ENCODE measurements at places on chromosomes 11 and 22.

- DNase-seq = no peak
Measured at GRCh38 chr11:122293296-122294023, 177.4 kb upstream of the BLID start.

GRCh38 chr11:112156956-112157766 is 6.7 kb downstream of the IL18 start:
- DNase-seq = no peak

DNA sequence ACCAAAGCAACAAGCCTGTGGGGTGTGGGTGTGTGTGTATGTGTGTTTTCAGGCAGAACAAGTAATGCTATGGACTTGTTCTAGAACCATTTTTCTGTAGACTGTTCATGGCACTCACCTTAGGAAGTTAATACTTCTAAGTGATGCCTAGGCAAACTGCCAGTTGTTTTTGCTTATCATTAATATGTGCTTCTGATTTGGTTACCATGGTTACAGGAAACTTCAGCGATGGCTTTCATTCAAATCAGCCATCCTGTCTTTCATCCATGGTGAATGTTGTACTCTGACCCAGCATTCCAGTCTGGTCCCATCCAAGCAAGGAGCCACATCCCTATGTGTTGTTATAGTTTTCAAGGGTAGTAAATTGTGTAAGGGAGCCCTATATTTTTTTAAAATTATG is 49.8 kb upstream of the ARHGAP20 start:
- no peak for DNase-seq

- no peak for DNase-seq
Measured at GRCh38 chr11:56843816-56844215, 95.3 kb upstream of the OR9G4 start.

DNA sequence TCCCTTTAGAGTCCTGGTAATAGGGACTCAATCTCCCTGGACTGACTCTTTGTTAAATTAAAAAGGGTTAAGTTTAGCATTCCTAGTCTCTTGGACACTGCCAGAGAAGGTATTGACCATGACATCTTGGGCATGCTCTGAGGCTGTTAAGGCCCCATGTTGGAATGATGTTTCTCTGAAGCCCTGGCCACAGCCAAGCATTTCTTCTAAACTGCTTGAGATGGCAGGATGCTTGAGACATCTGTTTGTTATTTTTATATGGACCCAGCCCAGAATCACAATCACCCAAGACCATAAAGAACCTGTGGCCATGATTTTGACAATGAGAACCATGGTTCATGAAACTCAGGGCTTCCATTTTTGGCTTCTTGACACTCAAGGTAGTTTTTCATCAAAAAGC is 5.5 kb upstream of the ANKK1 start:
- no peak for DNase-seq

- DNase-seq = no peak
Measured at GRCh38 chr11:86124251-86125233, 55.7 kb upstream of the PICALM start.

GRCh38 chr11:66263231-66263630 is 5.2 kb upstream of the RAB1B start:
- no peak for DNase-seq

- DNase-seq = peak; percentile 87
Measured at GRCh38 chr11:126115816-126116331, 53.2 kb upstream of the CDON start.

DNA sequence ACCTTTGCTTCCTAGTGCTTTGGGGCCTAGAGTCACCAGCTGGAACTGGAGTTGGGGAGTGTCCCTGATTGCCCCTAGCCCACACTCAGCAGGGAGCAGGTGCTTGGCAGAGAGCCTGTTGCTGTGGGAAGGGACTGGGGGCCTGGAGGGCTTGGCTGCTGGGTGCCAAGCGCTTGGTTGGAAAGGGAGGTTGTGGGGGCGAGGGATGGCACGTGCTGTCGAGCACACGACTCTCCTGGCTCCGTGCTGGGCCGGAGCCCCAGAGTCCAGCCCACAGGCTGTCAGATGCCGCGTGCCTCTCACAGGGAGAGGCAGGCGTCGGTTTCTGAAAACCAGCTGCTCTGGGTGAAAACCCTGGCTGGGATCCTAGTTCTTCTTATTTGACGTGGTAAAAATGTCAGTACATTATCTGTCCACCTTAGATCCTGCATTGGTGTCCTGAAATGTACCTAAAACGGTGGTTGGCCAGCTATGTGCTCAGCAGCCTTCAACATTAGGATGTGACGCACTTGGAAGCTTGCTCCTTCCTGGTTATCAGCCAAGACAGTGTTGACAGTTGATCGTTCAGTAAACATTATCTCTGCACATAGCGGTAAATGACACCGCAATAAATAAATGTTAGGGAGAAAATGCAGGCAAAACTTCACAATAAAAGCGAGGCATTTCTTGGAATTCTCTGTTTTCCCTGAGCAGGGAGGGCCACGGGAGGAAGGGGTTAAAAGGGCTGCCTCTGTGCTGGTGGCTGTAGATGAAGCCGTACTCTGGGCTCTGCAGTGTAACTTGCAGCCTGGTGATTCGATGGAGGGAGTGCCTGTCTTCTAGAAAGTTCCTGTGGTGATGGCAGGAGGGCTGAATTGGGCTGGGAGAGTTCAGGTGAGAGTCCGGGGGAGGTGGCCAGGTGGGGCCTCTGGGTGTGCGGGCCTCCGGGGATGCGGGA is 29.2 kb downstream of the GRAMD4 start:
- DNase-seq = peak; percentile 10
